ENCODE measurements at places on chromosomes 3 and 15. TPM values are rescaled to one million over a fixed set of nuclear protein-coding genes. Genes with fewer than 3 reads are reported as not detected.

The SERF2 gene
- total RNA-seq = 819 TPM

DNA sequence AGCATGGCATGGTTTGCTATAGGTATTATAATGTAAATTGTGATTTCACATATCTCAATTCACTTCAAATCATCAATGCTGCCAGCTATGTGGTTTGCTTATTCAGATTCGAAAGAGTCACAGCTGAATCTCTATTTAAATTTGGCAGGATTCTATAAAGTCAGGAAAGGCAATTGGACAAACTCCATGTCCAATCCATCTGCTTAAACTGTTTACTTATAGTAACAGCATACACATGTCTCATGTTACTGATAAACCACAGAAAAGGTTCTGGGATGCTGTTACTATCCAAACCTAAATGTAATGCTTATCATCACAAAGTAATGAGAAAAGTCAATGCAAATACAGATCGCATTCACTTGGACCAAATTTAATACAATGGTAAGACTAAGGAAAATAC is 229.7 kb downstream of the ISL2 start:
- peaks cover 14% of the 10 kb centered on the region for H3K36me3 ChIP-seq
- no peak for DNase-seq
- H3K27ac ChIP-seq = no peak overlapping the region
- H3K4me1 ChIP-seq = no peaks in the 10 kb centered on the region

- no peak for DNase-seq
- H3K4me1 ChIP-seq = no peaks in the 10 kb centered on the region
- H3K27me3 ChIP-seq = no peaks in the 10 kb centered on the region
- no peak overlapping the region for H3K4me3 ChIP-seq
- no peak overlapping the region for H3K27ac ChIP-seq
- peaks cover 53% of the 10 kb centered on the region for H3K36me3 ChIP-seq
Measured at GRCh38 chr15:41907141-41907540, 13.3 kb upstream of the SPTBN5 start.

GRCh38 chr15:40352281-40352901 is 1.6 kb downstream of the PHGR1 start:
- H3K4me3 ChIP-seq = no peak overlapping the region
- H3K4me1 ChIP-seq = no peaks in the 10 kb centered on the region
- no peaks in the 10 kb centered on the region for H3K36me3 ChIP-seq
- H3K27ac ChIP-seq = no peak overlapping the region

DNA sequence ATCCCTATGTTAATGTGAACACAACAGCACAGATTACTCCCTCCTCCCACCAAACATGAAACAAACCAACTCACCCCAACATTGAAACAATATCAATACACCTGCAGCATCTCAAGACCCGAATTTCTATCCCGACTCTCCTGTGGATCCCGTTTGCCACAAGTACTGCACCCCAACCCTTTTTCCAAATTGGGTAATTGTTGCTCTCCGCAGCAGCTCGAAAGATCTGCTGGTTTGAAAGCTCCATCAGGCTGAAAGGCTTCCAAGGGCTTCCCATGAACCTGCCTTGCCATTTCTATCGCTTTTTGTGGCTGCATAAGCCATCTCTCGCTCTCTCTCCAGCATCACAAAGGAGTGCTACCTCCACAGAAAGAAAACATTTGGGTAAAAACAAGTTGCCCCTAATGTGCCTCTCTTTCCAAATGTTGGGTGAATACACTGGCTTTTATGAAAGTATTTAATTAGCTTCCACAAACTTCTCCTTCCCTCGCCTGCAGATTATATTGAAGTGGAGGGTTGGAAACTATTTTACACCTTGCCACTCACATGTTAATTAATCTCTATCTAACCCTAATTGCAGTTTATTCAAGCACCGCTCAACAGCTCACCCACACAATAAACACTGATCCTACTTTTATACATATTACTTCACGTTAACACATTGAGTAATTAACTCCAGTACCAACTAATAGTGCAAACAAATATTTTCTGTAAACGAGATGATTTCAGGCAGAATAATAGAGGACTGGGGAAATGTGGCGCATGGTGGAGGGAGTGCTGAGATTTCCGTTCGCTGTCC is 2.5 kb upstream of the FEZF2 start:
- H3K27me3 ChIP-seq = peaks cover 97% of the 10 kb centered on the region
- H3K27ac ChIP-seq = no peak overlapping the region
- H3K4me3 ChIP-seq = no peak overlapping the region
- no peaks in the 10 kb centered on the region for H3K36me3 ChIP-seq
